ENCODE measurements at places on chromosomes 6 and 20. TPM values are rescaled to one million over a fixed set of nuclear protein-coding genes. Genes with fewer than 3 reads are reported as not detected.

Gene GSTA3
- total RNA-seq = not detected

Gene LST1
- total RNA-seq = 12.3 TPM

Gene MANEA
- 14.1 TPM for total RNA-seq

Gene SEL1L2
- total RNA-seq = not detected

Gene MYCT1
- 15.0 TPM for total RNA-seq

Gene TRIM15
- 0.47 TPM for total RNA-seq

Gene MACROD2
- 19.9 TPM for total RNA-seq

Gene RCAN2
- total RNA-seq = 11.9 TPM

Gene B3GALT4
- 7.9 TPM for total RNA-seq

Gene ADAM33
- 24.6 TPM for total RNA-seq

Gene TUBB2B
- total RNA-seq = 126 TPM

Gene CDSN
- not detected for total RNA-seq

Gene TFAP2C
- 1.2 TPM for total RNA-seq

Data from metanephros (tissue), 2 donors.